ENCODE measurements at places on chromosomes 4 and X. TPM values are rescaled to one million over a fixed set of nuclear protein-coding genes. Genes with fewer than 3 reads are reported as not detected.

Gene BEX3
- 132 TPM for total RNA-seq

Gene BANK1
- 13.2 TPM for total RNA-seq

Gene TCP11X2
- total RNA-seq = 2.1 TPM

Gene PIM2
- total RNA-seq = 22.5 TPM

Gene FAM184B
- 0.39 TPM for total RNA-seq

All from upper lobe of left lung (tissue), 6 donors.